Naive thymus-derived CD4-positive, alpha-beta T cell (primary cell): ENCODE measurements at places on chromosomes 3 and 15.

GRCh38 chr3:52721002-52721729 is 15.3 kb downstream of the SPCS1 start:
- peak; percentile 69 for DNase-seq

DNA sequence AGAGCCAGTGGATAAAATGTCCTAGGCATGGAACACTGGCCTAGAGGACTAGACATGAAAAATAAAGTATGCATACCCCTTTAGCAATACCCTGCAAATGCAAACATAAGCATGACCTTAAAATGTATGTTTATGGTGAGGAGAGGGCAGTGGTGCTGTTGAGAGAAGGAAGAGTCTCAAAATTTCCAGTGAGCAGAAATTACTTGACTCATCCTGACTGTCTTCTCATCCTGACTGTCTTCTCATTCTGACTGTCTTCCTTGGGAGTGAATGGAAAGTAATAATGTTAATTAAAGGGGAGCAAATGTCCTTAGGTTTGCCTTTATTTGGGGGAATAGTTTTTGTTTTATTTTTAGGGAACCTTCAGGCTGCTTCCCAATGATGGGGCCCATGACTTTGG is 121.5 kb upstream of the GALNT15 start:
- no peak for DNase-seq

DNA sequence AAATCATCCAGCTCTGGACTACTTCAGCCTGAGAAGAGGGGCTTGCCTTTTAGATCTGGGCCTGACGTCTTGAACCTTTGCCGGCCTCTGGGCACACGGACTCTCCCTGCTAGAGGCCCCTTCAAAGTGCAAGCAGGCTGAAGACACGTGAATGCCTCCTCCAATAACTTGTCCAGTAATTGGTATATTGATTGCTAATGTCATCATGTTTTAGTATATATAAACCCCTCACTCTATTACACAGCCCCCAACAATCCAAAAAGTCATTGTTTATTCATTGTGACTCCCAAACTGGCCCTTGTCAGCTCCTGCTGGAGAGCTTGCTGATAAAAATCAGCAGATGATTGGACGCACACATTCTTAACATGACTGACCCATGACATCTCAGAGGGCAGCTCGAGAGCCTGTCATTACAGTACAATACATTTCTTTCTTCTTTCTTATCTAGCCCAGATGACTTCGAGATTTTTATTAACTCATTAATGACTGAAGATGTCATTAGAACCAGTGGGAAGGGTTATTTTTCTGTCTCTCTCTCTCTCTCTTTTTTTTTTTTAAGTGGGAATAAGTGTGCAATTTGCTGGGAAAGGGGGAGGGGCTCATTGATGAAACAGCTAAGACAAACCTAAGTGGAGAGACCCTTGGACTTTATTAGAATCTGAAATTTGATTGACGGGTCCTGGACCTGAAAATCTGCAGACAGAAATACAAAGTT is 65.5 kb upstream of the NR2F2 start:
- no peak for DNase-seq

- no peak for DNase-seq
These were observed 128.8 kb downstream of the SV2B start for GRCh38 chr15:91228890-91229289.

DNA sequence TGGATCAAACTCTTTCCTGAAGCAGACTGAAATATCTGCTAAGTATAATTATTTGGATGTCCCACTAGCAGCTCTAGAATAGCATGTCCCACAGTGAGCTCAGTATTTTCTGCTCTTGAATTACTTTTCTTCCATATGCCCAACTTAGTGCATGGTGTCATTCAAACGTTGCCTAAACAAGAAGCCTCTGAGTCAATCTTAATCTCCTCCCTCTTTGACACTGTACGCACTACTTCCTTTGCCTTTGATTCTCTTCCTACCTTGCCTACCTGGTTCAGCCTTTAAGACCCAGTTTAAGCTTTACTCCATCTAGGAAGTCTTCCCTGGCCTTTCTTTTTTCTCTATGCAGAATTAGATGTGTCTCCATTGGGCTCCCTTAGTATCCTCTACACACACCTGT is 54.5 kb downstream of the SEC22A start:
- no peak for DNase-seq

- no peak for DNase-seq
These were observed 101.6 kb upstream of the PRR20G start for GRCh38 chr3:127389420-127389819.

- DNase-seq: no peak
These were observed 228.3 kb downstream of the MFSD1 start for GRCh38 chr3:159030138-159030670.

- no peak for DNase-seq
These were observed 3.0 kb downstream of the ISLR start for GRCh38 chr15:74176262-74177214.

GRCh38 chr3:148004331-148004730 is 595.2 kb downstream of the ZIC1 start:
- DNase-seq: no peak

DNA sequence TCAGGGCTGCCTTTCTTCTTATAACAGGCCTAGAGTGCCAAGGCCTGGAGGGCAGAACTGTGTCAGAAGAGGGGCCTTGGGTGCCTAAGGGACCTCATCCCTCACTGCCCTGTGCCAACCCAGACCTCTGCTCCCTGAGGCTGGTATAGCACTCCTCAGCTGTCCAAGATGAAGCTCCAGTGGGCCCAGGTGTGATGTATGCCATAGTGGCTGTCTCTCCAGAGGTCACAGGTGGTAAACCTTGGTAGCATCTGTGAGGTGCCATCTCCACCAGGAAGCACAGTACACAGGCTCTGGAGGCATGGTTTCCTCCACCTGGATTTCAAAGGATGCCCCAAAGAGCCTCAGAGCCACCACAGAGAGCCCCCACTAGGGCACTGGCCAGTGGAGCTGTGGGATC is 12.3 kb upstream of the KLHL40 start:
- DNase-seq: no peak

- DNase-seq: no peak
These were observed 10.0 kb downstream of the PAQR9 start for GRCh38 chr3:142953443-142953842.

DNA sequence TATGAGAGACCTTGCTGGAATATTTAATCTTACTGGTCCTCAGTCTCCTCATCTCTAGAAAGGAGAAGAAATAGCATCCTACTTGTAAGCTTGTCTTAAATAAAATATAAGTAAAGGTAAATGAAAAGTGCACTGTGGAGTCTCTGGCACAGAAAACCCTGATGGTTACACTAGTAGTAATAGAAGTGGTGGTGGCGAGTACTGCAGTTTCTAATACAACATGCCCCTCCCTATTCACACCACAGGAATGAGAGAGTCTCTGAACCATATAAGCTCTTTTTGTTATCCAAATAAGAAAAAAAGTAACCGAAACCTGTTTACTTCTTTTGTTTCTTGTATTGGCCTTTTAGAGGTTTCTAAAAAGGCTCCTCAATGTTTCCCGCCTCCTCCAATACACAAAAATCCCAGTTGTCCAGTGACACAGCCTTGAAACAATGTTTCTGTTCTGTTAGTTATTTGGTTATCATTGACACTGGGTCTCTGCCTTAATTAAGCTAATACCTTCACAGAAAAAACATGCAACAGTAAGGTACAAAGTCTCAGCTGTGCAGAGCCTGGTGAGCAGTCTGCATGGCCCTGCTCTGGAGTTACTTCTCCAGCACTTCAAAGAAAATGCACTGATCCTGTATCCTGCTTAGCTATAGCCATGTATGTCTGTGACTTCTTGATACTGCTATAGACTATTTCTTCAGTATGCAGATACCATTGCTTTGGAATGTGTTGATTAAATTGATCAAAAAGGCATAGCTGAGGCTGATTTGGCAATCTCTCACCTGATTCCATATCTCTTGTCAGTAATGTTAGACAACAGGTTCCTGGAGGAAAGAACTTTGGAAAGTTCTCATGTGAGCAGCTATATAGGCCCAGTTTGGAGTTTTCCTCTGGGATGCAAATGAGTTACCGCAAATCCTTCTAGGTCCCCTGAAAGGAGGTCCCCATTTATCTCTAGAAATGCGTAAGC is 315.6 kb upstream of the IL12A start:
- DNase-seq: no peak

DNA sequence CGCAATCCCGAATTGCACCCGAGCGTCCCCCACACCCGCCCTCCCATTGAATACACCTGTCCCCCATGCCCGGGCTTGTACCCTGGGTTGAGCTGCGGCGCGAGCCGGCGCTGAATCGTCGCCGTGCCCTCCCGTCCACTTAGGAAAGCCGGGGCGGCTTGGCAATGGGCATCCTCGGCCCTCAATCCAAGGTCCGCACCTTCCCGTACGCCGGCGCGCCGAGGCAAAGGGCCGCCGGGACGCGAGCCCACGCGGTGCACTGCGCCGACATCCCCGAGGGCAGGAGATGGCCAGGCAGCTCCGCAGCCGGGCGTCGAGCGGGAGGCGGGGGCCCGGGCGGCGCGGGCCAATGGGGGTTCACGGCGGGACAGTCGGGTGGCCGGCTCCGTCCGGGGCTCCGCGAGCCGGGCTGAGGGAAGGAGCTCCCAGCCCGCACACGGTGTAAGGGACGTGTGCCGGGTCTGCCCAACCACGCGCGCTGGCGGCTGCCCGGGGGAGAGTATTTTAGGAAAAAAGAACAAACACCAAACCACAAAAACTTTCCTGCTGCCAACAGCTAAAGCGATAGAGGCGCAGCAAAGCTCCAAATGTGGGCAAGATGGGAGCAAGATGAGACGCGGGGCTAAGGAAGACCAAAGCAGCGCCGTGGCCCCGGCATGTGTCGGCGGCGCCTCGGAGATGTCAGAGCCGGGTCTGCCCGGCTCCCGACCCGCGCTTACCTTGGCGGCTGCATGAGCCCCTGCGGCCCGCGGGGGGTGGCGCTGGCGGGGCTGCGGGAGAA is 621 bp downstream of the RGMA start:
- no peak for DNase-seq

- no peak for DNase-seq
These were observed 273.6 kb downstream of the MECOM start for GRCh38 chr3:169389925-169390253.

DNA sequence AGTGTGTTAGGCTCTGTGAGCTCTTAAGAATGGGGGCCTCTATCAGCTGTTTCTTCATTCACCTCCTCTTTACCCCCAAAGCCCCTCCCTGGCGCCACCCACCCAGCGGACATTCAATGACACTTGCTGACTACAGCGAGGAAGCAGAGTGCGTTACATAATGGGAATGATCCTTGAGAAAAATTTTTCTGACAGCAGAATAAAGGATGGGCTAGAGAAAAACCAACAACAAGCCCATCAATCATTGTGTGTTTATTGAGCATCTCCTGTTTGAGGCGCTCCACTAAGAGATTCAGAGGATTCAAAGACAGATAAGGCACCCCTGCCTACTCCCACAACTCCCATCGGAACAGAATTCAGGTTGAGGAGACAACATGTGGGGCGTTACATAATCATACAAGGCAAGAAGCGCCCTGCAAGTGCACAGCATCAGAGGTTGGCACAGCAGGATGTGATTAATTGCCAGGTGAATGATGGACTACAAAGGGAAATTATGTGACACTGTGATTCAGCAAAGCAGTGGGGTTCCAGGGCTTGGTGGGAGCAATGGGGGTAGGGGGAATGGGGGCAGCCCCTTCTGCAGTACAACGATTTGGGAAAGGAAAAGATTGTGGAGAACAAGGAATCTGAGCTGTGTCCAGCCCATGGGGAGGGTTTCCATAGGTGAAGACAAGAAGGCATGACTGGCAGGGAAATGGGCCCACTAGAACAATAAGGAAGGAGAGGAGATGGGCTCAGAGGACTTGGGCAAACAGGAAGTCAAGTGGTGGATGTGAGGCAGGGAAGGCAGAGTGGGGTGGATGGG is 141.3 kb upstream of the ATP2B2 start:
- no peak for DNase-seq

GRCh38 chr3:19173945-19174344 is 25.6 kb downstream of the KCNH8 start:
- no peak for DNase-seq

- no peak for DNase-seq
These were observed 32.3 kb downstream of the CBLB start for GRCh38 chr3:105836533-105836932.

GRCh38 chr15:89217031-89217430 is 4.3 kb downstream of the RLBP1 start:
- no peak for DNase-seq

- DNase-seq: no peak
These were observed 225.1 kb downstream of the CHST2 start for GRCh38 chr3:143344516-143345165.

DNA sequence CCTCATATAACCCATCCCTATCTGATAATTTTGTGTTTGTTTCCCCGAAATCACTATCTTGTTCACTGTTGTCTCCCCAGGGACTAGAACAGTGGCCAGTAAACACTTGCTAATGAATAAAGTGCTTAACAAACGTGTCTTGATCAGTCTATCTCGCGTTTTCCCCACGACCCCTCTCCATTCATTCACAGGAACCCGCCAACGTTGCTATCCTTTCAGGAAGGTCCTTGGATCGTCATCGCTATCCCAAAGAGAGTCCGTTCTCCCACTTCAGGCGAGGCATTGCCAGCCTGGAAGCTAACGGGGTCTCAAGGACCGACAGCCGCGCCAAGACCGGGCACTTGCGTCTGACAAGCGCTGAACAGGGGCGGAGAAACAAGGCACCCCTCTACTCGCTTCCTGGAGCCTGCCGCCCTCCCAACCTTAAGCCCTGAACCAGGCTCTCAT is 344 bp downstream of the LINS1 start:
- DNase-seq: no peak

DNA sequence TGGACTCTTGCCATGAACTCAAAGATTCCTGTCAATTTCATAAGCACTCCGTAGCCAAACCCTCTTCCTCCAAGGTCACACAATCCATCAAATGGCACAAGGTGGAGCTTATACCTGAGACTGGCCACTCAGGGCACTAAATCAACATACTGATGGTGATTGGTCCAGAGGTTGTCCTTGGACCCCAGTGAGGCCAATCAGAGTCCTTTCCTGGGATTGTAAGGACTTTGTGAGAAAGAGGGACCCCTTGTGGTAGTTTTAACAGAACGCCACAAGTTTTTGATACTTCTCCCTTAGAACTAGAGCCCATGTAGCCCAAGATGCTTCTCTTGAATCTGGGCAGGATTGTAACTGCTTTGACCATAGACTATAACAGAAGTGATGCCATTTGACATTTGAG is 44.4 kb upstream of the LARS2 start:
- no peak for DNase-seq

DNA sequence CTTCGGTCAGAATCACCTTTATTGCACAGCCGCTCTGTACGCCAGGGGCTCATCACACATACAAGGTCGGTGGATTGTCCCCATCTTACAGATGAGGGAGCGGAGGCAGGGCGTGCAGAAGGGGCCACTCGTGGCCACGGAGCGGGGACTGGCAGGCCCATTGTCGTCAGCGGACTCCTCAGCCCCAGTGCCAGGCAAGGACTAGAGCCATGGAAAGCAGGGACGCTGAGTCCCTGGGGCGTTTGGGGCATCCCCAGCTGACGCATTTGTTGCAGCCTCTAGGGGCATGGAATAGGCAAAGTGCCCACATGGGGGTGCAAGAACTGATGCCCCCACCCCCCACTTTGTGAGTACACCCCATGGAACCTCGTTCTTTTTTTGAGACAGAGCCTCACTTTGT is 29.8 kb upstream of the FURIN start:
- DNase-seq: no peak

GRCh38 chr3:155805204-155805801 is 775 bp downstream of the C3orf33 start:
- no peak for DNase-seq
